Left colon (tissue), 2 donors: ENCODE measurements at places on chromosomes 5 and 9. TPM values are rescaled to one million over a fixed set of nuclear protein-coding genes. Genes with fewer than 3 reads are reported as not detected.

GRCh38 chr5:34957857-34958690, 28.7 kb downstream of the DNAJC21 start:
- DNase-seq, result peak; percentile 10

- no peak for DNase-seq
Measured at GRCh38 chr5:168195110-168195509, 96.3 kb upstream of the WWC1 start.

DNA sequence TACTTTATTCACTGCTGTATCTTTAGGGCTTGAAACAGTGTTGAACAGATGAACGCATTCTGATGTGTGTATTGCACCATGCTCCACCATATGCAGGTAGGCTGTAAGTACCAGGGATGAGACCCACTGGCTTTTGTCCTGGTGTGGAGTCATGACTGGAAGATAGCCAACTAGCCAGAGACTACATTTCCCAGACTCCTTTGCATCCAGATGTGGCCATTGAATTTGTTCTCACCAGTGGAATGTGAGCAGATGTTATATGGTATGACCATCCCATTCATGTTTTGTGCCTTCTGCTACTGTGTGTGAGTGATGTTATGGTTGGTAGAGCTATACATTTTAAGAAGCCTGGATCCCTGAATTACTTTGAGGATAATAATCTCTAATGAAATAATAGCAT, 7.4 kb upstream of the FBXL7 start:
- DNase-seq, result no peak

DNA sequence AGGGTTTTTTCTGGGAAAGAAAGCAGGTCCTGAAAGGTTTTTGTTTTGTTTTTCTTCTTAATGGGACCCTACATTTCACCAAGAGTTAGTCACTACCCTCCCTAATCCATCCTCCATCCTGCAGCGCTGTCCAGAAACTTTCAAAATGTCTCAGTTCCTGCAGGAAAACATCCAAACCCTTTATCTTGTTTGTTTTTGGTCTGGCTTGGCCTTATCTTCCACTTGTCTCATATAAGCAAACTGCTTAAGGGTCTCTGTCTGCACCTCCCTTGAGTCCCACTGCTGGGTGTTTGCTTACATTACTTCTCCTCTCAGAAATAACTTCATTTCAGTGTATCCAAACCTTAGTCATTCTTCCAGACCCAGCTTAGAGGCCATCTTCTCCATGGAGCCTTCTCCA, 11.0 kb upstream of the TRAF1 start:
- no peak for DNase-seq

- DNase-seq, result no peak
Measured at GRCh38 chr5:82338771-82339373, 60.7 kb upstream of the RPS23 start.

GRCh38 chr9:134262035-134262434, 64.2 kb upstream of the RXRA start:
- DNase-seq, result no peak

DNA sequence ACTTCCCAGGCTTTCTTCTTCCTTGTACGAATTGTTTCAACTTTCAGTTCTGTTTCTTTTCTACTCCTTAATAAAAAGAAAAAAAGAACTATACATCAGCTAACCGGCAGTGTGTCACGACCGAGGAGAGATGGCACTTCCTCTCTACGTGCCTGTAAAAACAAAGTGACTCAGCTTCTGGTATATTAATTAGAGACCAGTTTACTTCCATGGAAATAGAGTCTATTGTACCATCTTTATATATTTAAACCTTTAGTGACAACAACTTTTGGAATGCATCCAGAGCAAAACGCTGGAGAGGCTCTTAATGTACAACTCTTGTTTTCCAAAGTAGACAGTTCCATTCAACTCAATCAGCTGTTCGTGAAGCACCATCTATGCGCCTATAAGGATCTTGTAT, 94.5 kb upstream of the LIFR start:
- no peak for DNase-seq

DNA sequence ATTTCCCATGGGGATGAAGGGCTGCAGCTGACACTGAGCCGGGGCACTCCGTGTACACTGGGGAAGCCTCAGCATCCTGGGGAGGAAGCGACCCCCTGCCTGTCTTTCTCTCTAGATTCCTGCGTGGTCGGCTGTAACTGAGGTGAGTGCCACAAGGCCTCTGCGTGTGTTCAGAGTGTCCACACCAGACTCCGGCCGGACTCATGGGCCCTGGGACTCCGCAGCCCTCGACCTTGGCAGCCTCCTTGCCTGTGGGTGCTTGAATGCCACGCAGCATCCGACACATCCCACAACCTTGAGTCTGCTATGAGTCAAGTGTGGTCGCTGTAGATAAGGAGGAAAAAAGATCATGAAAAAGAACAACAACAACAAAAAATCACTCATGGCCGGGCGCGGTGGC, 23.4 kb downstream of the PAEP start:
- no peak for DNase-seq

DNA sequence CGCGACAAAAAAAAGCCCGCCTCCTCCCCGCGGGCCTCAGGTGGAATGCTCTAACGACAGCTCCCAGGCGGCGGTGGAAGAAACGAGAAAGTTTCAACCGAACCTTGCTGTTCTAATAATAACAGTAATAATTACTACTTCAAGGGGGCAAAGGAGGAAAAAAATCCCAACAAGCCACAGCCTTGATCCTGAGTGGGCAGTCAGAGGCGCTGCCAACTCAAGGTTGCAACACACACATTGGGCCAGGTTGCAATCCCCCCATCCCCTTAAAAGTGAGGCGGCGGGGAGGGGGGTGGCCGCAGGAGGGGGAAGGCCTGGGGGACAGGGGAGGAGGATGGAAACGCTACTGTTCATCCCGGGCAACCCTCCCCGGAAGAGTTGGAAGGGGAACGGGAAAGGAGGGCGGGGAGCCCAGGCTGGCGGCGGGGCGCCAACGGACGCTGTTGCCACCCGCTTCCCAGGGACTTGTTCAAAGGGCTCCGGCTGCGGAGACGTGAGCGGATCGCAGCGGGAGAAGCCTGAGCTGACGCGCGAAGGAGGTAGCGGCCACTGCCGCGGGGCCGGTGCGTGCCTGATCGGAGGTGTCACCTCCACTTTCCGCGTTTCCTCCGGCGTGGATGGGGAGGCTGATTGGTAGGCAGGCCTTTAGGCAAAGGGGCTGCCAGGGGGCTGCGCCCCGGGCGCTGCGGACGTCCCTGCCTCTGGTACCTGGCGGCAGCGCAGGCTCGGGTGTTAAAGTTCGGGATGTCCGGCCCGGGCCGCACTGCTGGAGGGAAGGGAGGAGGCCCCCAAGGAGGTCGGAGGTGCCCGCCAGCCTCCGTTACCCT, 647 bp downstream of the SMARCA2 start:
- peak; percentile 38 for DNase-seq

- DNase-seq, result no peak
Measured at GRCh38 chr9:117480729-117481128, 65.9 kb upstream of the ASTN2 start.

DNA sequence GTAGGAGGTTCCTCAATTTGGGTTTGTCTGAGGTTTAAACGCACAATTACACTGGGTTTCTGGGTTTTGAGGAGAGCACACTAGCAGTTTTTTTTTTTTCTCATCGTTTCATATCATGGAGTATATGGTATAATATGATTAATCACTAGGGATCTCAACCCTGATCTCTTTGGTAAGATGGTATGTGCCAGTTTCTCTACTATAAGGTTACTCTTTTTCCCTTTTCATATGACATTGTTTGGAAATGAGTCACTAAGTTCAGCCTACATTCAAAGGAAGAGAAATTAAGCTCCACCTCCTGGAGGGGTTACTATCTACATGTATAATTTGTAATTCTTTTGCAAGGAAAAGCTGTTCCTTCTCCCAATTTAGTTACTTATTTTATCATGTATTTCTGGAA, 35.2 kb downstream of the MTRR start:
- DNase-seq, result no peak

DNA sequence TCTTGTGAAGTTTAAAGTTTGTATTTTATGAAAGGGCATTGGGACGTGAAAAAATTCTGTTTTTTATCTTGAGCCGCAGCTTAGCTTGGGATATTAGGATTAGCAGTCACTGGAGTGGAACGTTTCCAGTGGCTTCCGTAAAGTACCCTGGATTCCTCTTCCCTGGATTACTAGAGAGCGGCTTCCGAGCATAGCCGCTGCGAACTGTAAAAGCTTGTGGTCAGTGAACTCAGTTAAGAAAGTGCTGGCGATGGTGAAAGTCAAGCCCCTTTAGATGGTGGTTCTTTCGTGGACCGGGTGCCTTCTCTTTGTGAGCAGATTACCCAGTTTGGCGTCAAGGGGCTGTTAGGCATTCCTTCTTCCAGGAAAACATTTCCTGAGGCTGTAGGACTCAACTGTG, 168.1 kb downstream of the KDM4C start:
- DNase-seq, result no peak

TEX48 gene
- total RNA-seq, result not detected
